ENCODE measurements at places on chromosomes 12 and 14.

DNA sequence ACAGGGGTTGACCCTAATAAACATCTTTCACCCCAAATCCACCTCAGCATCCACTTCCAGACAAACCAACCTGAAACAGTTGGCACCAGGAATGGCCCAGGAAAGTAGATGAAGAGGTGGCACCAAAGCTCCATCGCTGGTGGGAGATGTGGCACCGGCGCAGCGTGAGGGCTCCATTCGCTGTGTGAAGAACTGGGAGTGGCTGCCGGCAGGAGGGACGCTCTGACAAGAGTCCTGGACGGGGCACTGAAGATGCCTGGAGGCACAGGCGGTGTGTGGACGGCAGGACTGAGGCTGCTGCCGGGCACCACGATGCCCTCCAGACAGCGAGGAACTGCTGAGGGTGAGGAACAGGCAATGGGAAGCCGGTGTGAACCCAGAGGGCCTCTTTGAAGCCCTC lies 29.3 kb downstream of the DIO3 start:
- no peak for DNase-seq

GRCh38 chr12:51025338-51025835 lies 797 bp downstream of the SLC11A2 start:
- peak; percentile 41 for DNase-seq

DNA sequence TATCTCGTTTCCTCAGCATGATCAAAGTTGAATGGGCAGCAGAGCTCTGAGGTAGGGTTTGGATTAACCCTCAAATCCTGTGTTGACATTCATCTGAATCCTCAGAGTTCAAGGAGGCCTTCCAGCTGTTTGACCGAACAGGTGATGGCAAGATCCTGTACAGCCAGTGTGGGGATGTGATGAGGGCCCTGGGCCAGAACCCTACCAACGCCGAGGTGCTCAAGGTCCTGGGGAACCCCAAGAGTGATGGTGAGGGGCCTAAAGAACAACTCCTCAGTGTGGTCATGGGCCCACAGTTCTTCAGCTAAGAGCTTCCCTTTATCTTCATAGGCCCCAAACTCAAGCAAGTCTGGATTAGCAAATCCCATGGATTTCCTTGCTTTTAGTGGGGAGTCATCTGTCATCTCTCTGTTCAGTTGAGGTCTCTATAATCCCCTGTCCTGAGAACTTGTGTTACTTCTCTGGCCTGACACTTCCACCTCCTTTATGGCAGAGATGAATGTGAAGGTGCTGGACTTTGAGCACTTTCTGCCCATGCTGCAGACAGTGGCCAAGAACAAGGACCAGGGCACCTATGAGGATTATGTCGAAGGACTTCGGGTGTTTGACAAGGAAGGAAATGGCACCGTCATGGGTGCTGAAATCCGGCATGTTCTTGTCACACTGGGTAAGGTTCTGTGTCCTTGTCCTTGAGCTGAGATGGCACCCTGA lies 1.5 kb downstream of the MYL6 start:
- no peak for DNase-seq

- DNase-seq: peak; percentile 65
Observed at GRCh38 chr12:18250313-18250916, 10.9 kb upstream of the PIK3C2G start.

DNA sequence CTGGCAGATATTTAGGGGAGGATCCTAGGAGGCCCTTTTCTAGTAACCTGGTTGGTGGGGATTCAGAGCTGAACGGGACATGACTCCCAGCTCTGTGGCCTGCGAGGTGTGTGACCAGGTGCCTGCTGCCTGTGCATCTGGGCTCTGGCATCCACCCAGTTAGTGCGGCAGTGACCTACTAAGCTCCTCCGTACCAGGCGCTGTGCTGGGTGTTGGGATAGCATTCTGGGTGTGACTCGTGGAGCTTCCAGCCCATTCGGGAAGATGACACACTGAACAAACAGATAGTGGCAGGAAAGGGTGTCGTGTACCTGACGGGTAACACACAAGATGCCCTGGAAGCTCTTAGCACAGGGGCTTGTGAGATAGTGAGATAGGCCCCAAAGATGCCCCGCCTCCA lies 80.9 kb downstream of the ACACB start:
- DNase-seq: no peak

DNA sequence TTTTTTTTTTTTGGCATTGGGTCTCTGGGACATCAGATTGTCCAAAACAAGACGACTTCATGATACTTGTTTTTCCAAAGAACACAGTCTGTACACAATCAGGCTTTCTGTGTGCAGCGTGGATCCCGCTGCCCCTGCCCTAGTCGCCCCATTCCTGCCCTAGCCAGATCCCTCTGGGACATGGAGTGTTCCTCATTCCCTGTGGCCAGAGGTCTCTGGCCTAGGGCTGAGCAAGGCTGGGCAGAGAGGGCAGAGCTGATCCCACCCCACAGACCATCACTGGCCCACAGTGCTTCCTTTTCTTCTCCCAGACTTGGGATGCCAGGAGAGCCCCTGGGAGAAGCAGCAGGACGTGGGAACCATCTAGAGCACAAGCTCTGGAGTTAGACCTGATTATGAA lies 20.9 kb upstream of the EIF2B2 start:
- DNase-seq: no peak

GRCh38 chr12:132597333-132598316 lies 12.8 kb downstream of the LRCOL1 start:
- DNase-seq: no peak

- peak; percentile 63 for DNase-seq
Observed at GRCh38 chr12:9387450-9387849, 179.3 kb upstream of the PZP start.

DNA sequence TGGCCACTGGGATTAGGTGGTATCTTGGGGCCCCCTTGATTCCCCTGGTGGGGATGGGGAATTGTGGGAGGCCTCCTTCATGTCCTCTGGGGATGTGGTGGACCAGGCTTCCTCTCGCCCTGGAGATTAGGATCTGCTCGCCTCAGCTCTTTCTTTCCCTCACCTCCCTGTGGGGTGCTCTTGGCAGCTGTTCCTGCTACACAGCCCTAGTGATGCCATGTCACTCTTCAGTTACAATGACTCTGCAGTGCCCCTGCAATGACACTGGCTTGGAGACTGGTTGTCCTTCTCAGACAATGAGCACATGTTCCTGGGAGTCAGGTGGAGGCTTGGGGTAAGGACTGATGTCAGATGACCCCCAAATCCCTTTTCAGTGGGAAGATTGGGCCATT lies 83.9 kb downstream of the ADCK1 start:
- no peak for DNase-seq

DNA sequence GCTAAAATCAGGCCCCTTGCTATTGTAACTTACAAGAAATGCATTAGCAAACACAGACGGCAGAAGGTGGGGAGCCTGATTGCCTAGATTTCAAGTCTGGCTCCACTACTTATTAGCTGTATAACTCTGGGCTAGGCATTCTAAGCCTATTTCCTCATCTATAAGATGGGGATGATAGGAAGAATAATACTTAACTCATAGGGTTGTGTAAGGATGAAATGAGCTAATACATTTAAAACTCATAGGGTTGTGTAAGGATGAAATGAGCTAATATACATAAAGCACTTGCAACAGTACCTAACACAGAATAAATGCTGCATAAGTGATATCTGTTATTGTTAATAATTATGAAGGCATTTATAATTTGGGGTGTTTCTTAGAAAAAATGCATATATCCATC lies 60.1 kb upstream of the DIO2 start:
- DNase-seq: peak; percentile 2

DNA sequence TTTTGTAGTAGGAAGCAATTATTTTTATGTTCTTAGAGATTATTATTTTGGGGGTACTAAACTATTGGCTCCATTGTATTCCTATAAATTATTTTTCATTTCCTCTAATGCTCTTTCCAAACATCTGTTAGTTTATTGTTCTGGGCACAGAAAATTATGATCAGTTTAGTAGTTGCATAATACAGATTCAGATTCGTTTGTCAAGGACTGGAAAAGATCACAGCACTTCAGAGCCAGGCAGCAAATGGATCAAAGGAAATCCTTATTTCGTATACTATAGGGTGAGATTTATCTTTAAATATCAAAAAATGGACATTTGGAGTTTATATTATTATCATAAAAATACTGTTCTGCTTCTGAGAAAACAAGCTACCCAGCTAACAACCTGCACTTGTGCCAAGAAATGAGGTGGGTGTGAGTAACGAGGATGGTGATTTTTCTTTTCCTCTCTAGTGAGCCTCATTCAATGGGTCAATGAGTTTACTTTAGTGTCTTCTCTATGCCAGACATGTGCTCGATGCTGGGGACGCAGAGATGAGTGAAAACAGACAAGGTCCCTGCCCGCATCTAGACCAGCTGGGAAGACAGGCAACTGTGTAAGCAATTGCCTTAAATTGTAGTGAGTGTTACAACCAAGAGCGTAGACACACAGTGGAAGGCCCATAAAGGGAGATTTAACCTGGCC lies 208.6 kb upstream of the PLXNC1 start:
- no peak for DNase-seq

DNA sequence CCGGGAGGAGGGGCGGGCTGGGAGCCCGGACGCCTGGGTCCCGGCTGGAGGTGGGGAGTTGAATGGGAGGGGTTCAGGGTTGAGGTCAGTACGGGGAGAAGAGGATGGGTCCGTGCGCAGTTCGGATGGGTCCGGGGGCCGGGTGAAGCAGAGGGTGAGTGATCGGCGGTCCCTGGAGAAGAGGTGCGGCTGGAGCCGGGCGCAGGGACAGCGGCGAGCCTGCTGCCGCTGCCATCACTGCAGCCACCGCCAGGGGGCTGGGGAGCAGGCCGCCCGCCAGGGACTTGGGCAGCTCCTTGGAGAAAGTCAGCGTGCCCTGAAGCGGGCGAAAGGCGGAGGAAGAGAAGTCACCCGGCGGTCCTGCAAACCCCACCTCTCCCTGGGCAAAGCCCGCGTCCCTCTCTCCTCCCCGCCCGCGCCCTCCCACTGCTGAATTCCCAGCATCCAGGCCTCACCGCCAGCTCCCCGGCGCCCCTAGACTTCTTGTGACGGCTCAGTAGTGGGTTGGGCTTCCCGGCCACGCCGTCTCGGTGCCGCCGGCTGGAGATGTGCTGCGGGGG lies 6.0 kb upstream of the GPR84 start:
- peak; percentile 61 for DNase-seq

GRCh38 chr14:65798216-65798615 lies 385.7 kb downstream of the FUT8 start:
- no peak for DNase-seq

- no peak for DNase-seq
Observed at GRCh38 chr12:57842342-57843294, 3.9 kb downstream of the CTDSP2 start.

- peak; percentile 26 for DNase-seq
Observed at GRCh38 chr12:72272091-72272661, at the start of gene TRHDE. Gene TRHDE (plus strand): TSS chr12:72272370. CDS start chr12:72272644, 274 bp downstream.

- DNase-seq: no peak
Observed at GRCh38 chr14:105528586-105529318, 2.4 kb downstream of the TMEM121 start.

DNA sequence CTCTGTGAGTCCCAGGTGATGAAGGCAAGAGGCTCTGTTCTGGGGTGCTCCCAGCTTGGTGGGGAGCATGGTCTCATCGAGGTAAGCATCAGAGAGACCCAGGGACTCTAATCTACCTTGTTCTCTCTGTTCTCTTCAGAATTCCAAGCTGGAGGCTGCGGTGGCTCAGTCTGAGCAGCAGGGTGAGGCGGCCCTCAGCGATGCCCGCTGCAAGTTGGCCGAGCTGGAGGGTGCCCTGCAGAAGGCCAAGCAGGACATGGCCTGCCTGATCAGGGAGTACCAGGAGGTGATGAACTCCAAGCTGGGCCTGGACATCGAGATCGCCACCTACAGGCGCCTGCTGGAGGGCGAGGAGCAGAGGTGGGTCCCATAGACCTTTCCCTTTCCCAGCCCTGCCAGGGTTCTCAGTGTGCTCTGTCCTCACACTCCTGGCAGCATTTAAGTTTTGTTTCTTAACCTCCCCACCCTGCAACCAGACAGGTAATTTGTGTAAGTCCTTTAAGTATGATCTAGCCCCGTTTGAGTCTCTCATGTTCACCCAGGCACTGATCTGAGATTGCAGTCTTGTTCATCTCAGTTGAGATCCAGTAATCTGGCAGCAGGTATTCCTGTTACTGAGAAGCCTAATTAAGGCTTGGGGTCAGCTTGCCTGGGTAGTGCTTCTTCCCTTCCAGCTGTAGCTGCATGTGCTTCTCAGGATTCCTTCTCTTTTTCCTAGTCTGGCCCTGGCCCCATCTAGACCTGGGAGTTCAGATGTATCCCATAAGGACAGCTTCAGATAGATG lies 14.8 kb upstream of the KRT81 start:
- no peak for DNase-seq

GRCh38 chr12:100528471-100529127 lies 44.9 kb upstream of the GAS2L3 start:
- DNase-seq: no peak

- DNase-seq: no peak
Observed at GRCh38 chr12:112815589-112816321, 24.2 kb downstream of the RPH3A start.

GRCh38 chr12:49543914-49544815 lies 5.3 kb downstream of the KCNH3 start:
- no peak for DNase-seq

- no peak for DNase-seq
Observed at GRCh38 chr14:36513451-36514277, 6.4 kb downstream of the NKX2-1 start.

- peak; percentile 66 for DNase-seq
Observed at GRCh38 chr12:98466640-98467400, 48.6 kb upstream of the TMPO start.

GRCh38 chr12:124527861-124528561 lies 39.4 kb downstream of the NCOR2 start:
- DNase-seq: no peak

DNA sequence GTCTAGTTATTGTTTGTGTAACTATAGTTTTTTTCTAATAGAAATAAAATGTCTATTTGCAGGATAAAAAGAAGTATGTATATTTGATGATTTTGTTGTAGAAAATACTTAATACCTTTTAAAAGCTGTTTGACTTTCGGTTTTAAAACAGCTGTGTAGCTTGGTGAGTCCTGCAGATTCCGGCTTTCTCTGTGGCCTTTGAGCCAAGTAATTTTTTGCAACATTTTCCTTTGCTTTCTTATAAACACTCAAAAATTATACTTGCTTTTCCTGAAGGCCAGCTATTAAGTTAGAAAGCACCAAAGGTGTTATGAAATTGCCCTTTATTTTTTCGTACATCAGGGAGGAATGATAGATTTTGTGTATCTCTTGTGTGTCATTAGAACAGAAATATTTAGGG lies 63.6 kb downstream of the CRADD start:
- DNase-seq: no peak

DNA sequence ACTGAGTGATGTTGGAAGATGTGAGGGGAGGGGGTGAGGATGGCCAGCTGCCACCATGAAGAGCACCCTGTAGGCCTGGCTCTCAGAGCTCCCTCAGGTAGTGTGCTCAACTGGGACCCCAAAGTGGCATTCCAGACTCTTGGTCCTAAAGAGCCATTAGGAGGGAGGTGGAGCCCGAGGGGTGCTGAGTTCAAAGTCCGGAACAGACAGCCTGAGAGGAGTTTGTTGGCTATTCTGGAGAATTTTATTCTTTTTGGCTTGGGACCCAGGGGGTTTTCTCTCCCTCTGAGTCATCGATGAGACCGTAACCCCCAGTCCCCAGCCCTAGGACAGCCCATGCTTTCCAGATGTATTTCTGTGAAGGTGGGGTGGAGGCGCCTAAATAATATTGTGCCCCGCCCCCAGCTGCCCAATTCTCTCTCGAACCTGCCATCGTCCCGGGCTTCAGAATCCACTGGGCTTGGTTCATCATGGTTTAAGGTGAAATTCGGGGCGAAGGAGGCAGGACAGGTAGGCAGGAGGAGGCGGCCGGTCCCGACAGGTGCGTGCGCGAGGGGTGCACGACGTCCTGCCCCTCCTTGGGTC lies 690 bp upstream of the RBP5 start:
- no peak for DNase-seq
